ENCODE measurements at places on chromosomes 16 and 17. TPM values are rescaled to one million over a fixed set of nuclear protein-coding genes. Genes with fewer than 3 reads are reported as not detected.

DNA sequence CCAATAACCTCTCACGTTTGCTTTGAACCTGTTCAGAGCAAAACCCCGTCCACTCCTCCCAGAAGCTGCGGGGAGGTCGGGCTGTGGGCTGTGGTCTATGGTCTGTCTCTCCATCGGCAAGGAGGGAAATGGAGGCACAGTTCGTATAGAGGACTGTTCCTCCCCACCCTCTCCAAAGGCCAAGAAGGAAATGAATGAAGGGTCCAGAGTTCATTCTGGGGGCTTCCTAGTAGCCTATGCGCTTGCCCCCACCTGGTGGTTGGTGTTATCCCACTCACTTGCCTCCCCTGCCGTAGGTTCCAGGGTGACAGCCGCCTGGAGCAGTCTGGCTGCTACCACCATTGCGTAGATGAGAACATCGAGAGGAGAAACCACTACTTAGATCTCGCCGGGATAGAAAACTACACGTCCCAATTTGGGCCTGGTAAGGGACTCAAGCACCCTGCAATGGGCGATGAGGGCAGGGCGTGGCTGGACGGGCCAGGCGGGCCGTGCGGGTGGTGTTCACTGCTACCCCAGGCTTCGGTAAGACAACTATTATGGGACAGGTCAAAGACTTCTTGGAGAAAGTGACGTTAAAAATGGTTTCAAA is 49.0 kb downstream of the SNX20 start:
- DNase-seq, result no peak

DNA sequence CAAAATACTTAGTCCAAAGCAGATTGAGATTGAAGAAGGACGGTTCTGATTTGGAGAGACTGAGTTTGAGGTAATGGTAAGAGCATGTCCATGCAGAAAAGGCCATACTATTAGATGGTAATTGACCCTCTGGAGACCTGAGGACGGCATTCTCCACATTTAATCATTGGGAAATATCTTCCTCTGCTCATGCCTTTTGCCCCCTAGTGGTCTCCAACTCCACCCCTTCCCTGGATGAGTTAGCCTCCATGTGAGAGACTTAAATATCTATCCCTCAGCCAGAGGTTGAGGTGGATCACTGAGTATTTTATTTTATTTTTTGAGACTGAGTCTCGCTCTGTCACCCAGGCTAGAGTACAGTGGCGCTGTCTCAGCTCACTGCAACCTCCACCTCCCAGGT is 10.4 kb upstream of the OR3A1 start:
- DNase-seq, result no peak

DNA sequence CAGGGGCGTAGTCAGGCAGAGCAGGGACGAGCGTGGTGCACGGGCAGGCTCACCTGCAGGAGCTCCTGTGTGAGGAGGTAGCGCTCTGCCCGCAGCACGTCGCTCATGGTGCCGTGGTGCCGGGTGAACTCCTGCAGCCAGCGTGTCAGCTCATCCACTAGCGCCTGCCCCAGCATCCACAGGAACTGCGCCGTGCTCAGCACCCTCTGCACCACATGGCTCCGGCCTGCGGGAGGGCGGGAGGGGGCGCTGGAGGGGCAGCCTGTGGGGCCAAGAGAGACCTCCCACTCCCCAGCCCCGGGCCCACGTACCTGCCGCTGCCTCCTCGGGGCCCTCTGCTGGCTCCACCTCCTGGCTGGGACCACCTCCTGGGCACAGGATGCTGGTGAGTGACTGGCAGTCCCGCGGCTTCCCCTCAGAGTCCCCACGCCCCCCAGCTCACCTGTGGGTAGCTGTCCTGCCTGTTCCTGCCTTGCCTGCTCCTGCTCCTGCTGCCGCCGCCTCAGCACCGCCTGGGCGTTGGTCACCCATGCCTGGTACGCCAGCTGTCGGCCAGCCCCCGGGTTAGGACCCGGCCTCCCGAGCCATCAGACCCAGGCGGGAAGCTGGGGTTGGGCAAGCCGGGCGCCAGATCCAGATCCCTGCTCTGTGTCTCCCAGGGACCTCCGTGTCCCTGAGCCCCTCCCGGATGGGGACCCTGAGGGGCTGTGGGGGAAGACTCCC is 16.6 kb downstream of the CTU2 start:
- no peak for DNase-seq

DNA sequence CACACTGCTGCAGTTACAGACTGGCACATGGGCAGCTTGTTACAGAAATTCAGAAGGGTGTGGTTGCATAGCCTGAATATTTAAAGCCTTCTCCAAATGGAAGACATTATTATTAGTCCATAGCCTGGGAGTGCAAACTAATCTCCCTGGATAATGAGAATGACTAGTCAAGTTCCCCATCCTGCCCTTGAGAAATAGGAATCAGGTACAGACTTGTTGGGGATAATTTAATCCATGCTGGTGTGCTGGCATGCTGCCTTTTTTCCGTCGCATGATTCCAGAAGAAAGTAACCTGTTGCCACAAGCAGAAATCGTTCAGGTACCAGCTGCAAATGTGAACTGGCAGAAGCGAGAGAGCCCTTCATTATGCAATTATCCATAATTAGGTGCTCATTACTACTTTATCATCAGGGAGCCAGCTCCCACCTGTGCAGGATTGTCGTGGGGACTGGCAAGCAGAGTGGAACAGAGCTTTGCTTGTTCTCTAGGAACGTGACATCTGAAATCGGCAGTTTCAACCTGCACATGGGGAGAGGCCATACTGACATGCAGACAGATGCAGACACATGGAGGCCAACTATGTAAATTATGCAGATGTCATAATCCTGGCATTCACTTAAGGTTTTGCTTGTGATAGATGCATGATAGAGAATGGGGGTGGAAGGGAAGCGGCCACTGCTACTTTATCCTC is 419.4 kb downstream of the PMP22 start:
- DNase-seq, result peak; percentile 29

GRCh38 chr17:42428141-42428944 is 5.3 kb upstream of the CAVIN1 start:
- peak; percentile 84 for DNase-seq

The RGS11 gene
- 4.0 TPM for total RNA-seq

The TSEN54 gene
- total RNA-seq, result 44.4 TPM
